ENCODE measurements at places on chromosomes 2 and 18.

DNA sequence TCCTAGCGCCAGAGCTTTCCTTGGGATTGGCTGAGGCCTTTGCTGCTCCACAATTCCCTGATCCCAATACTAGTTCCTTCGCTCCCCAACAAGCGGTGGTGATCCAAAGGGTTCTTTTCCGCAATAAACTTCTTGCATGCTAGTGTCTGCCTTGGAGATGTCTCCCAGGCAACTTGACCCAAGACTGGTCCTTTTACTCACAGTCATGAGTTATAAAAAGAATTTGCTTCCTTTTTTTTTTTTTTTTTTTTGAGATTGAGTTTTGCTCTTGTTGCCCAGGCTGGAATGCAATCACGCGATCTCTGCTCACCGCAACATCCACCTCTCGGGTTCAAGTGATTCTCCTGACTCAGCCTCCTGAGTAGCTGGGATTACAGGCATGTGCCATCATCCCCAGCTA, 89.8 kb upstream of the SP3 start:
- no peak for DNase-seq

- DNase-seq, result no peak
Observed at GRCh38 chr18:33062834-33063364, 290.1 kb upstream of the KLHL14 start.

GRCh38 chr2:15506229-15506819, 54.8 kb downstream of the NBAS start:
- DNase-seq, result no peak

DNA sequence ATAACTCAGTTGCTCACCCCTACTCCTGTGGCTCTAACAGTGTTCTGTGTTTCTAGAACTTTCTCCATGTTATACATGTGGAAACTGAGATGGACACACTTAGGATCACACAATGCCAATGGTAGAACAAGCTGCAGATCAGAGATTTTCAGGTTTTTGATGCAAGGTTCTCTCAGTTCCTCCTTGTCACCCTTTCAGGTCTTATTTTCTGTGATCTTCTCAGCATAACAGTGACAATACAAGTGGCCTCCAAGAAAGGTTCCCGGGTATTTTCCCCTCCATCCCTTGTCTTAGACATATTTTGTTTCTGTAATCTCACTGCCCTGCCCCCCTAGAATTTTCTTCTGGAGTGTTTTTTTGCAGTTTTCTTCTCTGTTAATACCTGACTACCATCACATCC, 6.2 kb upstream of the MGAT5 start:
- no peak for DNase-seq

DNA sequence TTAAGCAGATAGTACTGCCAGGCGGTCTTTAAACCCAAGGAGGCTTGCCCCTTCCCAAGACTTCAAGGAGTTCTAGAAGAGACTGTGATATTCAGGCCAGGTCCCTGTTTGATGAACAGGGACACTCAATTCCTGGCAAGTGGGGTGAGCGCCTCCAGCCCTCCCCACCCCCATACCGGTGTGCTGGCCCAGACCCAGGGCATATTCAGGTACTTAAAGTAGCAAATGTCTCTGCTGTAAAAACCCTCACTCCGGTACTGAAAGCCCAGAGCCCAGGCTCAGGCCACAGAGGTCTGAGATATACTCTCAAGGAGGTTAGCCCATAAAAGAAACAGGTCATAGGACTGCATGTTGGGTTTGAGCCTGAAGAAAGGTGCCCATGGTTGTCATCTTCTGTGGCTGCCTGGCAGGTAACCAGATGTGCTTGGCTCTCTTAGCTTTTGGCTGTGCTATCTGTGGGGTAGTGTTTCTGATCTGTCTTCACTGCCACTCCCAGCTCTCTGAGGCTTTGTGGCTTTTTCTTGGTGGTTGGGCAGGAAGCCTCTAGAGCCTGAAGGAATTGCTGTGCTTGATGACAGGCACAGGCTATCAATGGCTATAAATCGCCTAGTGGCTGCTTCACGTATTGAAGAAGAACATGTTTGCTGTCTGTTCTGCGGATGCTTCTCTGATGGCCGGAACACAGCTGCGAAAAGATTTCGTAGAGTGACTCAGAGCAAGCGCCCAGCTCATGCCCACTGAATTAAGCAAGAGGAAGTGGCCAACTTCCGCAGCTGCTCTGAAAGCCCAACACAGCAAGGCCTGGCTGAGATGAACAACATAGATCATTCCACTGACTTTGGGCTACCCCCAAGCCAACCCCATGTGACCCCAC, 63.3 kb upstream of the ALPP start:
- DNase-seq, result peak; percentile 50

DNA sequence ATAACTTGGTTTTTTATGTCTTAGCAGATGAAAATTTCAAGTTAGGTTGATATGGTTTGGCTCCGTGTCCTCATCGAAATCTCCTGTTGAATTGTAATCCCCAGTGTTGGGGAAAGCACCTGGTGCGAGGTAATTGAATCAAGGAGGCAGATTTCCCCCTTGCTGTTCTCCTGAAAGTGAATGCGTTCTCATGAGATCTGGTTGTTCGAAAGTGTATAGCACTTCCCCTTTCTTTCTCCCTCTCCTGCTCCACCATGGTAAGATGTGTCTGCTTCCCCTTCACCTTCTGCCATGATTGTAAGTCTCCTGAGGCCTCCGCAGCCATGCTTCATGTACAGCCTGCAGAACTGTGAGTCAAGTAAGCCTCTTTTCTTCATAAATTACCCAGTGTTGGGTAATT, 242.1 kb upstream of the TNP1 start:
- DNase-seq, result no peak

DNA sequence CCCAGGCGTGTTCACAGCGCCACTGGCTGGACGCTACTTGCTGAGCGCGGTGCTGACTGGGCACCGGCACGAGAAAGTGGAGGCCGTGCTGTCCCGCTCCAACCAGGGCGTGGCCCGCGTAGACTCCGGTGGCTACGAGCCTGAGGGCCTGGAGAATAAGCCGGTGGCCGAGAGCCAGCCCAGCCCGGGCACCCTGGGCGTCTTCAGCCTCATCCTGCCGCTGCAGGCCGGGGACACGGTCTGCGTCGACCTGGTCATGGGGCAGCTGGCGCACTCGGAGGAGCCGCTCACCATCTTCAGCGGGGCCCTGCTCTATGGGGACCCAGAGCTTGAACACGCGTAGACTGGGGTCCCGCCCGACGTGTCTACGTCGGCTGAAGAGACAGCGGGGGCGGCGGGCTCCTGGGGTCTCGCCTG, 891 bp upstream of the KHK start:
- DNase-seq, result no peak

- no peak for DNase-seq
Observed at GRCh38 chr2:101112772-101113157, 38.4 kb downstream of the TBC1D8 start.

- DNase-seq, result no peak
Observed at GRCh38 chr18:6591491-6591890, 138.0 kb upstream of the ARHGAP28 start.

DNA sequence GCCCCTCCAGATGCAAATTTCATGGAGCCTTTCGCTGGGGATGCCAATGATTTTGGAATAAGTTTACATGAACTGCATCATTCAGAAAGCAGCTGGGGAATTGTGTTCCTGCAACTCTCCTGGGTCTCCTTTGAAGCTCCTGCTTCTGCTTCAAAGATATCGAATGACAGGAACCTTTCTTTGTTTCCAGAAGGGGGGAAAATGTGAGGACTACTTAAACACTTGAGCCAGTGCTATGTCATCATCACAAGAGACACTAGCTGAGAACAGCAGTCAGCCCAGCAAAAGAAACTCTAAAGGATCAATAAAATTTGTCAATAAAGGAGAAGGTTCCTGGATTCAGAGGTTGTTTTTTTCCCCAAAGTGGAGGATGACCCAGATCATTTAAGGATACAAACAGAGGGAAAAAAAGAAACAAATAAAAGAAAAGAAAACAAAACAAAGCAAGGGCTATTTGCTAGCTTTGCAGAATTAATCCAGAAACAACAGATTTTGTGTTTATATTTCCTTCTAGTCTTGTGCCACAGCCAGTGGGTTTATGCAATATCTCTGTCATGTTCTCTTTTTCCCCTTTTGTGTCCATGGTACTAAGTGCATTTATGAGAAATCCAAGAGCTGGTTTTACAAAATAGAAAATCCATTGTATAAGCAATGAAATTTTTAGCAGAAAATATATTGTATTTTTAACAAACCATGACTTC, 463.7 kb downstream of the CDH2 start:
- no peak for DNase-seq

DNA sequence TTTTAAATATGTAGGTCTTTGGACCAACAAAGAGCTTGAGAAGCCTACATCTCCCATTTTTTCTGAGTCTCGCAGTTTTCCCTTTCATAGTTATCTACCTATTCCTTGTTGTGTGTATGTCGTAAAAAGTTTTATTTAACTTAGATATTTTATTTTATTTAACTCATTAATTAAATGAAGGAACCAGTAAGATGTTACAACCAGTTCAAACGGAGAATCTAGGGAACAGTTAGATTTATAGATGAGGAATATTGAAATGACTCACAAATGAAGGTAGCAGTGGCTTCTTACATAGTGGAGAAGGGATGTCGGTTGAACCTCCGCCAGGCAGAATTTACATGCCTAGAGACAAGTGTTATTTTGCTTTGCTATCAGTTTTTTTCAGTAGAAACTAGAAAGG, 48.5 kb upstream of the ZNF638 start:
- no peak for DNase-seq

DNA sequence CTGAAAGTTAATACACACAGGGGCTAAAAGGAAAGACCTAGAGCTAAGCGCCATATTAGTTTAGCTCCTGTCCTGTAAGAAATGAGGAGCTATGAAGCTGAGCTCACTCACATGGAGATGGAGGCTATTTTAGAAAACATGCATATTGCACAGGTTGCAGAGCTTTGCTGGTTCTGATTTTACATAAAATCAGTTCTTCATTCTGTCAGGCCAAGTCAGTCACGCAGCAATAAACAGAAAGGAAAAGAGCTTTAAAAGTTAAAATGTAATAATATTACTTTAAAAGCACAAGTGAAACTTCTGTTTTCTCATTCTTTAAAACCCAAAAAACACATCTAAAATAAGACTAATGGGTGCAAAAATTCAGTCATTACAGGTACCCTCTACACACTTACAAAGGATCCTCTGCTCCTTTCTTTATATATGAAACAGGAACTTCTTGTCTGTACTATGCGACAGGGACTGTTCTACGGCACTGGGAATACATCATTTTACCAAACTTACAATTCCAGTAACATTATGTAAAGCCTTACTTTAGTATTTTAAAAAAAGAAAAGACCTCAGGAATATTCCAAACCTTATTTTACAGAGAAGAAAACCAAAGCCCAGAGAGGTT, 113.8 kb downstream of the THADA start:
- DNase-seq, result no peak

DNA sequence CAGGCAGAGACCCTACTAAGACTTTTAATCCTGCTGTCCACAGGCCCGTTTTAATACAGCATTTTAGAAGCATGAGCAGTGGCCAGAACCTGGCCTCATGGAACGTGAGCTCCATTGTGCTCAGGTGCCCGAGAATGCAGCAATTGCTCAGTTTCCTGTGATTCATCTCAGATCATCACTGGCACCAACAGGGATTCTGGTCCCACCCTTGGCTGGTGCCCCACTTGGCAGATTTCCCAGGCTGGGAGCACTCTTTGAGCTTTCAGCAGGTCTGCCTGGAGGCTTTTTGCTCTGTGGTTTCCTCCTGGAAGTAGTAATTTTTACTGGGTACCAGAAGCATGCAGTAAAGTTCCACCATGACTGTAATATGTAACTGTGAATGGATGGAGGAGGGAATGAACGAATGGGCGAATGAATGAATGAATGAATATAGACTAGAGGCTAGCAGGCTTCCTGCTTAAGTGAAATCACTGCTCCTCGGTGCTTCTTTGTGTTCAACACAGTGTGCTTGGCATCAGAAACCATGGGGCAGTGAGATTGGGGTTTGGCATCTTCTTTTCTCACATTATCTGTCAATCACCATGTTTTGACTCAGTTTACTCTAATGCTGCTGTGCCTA, 312.9 kb downstream of the PRKCE start:
- no peak for DNase-seq

All from activated CD8-positive, alpha-beta memory T cell treated with anti-CD3 and anti-CD28 coated beads for 4 hours (primary cell).